Mesothelial cell of epicardium (in vitro differentiated cells): ENCODE measurements at places on chromosomes 12 and 14.

- DNase-seq = no peak
- no peak overlapping the region for H3K27ac ChIP-seq
- no peaks in the 10 kb centered on the region for H3K27me3 ChIP-seq
Measured at GRCh38 chr12:49022558-49023178, 4.1 kb upstream of the PRKAG1 start.

DNA sequence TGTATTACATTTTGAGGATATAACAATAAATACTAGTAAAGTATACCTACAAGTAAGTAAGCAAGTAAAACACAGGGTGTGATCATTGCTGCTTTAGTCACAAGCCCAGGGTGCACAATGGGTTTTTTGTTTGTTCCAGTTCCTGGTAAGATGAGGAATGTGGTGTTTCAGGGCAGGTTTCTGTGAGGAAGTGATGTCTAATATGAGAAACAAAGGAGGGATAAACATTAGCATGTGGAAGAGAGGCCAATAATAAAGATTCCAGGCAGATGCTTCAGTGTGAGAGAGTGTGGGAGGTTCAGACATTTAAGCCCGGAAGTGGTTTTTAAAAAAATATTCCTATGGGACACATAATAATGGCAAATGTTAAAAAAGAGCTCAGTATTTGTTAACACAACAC, 808.1 kb upstream of the USP15 start:
- H3K27me3 ChIP-seq = no peaks in the 10 kb centered on the region
- no peak for DNase-seq
- H3K36me3 ChIP-seq = no peaks in the 10 kb centered on the region
- no peak overlapping the region for H3K27ac ChIP-seq

GRCh38 chr14:105386581-105387529, 11.5 kb upstream of the TEX22 start:
- H3K27me3 ChIP-seq = no peaks in the 10 kb centered on the region
- no peaks in the 10 kb centered on the region for H3K4me1 ChIP-seq
- no peak overlapping the region for H3K27ac ChIP-seq
- H3K4me3 ChIP-seq = no peak overlapping the region
- peak; percentile 16 for DNase-seq

- H3K4me1 ChIP-seq = no peaks in the 10 kb centered on the region
- no peak overlapping the region for H3K4me3 ChIP-seq
- DNase-seq = no peak
- H3K27me3 ChIP-seq = peaks cover 5% of the 10 kb centered on the region
- no peaks in the 10 kb centered on the region for H3K36me3 ChIP-seq
- no peak overlapping the region for H3K27ac ChIP-seq
Measured at GRCh38 chr12:72081777-72082176, 143.1 kb downstream of the TPH2 start.

DNA sequence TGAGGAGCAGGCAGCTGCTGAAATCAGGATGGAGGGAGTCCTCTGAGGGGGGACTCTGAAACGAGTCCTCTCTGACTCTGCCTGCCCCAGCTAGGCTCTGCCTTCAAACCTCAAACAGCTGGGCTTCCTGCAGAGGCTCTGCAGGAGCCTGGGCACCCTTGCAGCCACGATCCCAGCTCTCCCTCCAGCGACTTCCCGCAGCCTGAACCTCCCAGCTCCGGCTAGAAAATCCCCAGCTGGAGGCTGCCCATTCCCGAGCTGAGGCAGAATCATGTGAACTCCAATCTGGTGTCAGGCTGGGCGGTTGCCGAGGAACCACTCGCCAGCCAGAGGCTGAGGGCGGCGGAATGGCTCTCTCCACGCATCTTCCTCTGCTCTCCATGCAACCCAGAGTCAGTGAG, at the start of gene GPR68:
GPR68 (minus strand) TSS at position 204 of the 401 bp plus-strand sequence. CDS start 9,654 bp downstream, outside the sequence.
- H3K4me3 ChIP-seq = no peak within 1 kb of the TSS
- H3K27me3 ChIP-seq = peaks cover 6% of the 10 kb centered on the region
- no peaks in the 10 kb centered on the region for H3K36me3 ChIP-seq
- no peak within 1 kb of the TSS for H3K27ac ChIP-seq
